Omental fat pad (tissue), 4 donors: ENCODE measurements at places on chromosomes 2 and 18. TPM values are rescaled to one million over a fixed set of nuclear protein-coding genes. Genes with fewer than 3 reads are reported as not detected.

DNA sequence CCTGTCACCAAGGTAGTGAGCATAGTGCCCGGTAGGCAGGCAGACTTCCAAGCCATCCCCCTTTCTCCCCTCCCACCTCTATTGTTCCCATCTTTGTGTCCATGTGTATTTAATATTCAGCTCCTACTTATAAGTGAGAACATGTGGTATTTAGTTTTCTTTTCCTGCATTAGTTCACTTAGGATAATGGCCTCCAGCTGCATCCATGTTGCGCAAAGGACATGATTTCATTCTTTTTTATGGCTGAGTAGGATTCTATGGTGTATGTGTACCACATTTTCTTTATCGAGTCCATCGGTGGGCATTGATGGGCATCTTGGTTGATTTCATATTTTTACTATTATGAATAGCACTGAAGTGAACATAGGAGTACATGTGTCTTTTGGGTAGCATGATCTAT, 35.3 kb downstream of the MMADHC start:
- DNase-seq, result no peak

- DNase-seq, result no peak
Measured at GRCh38 chr2:98911376-98912154, 24.5 kb downstream of the CRACDL start.

DNA sequence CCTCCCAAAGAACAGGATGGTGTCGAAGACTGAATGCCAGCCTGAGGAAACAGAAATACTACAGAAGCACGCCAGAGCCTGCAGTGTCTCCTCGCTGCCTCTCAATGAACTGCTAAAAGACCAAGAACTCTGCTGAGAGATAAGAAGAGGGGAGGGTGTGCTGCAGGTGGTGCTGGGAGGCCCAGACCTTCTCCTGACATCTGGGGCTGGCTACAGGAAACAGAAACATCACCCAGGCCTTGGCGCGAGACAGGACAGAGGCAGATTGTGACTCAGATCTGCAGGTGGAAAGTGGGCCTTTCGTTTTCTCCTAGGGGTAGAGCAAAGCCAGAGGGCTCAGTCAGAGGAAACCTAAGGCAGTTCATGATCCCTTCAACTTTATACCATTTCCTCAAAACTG, 250.3 kb upstream of the TCF4 start:
- DNase-seq, result no peak

- DNase-seq, result no peak
Measured at GRCh38 chr2:229202646-229203045, 68.4 kb downstream of the PID1 start.

DNA sequence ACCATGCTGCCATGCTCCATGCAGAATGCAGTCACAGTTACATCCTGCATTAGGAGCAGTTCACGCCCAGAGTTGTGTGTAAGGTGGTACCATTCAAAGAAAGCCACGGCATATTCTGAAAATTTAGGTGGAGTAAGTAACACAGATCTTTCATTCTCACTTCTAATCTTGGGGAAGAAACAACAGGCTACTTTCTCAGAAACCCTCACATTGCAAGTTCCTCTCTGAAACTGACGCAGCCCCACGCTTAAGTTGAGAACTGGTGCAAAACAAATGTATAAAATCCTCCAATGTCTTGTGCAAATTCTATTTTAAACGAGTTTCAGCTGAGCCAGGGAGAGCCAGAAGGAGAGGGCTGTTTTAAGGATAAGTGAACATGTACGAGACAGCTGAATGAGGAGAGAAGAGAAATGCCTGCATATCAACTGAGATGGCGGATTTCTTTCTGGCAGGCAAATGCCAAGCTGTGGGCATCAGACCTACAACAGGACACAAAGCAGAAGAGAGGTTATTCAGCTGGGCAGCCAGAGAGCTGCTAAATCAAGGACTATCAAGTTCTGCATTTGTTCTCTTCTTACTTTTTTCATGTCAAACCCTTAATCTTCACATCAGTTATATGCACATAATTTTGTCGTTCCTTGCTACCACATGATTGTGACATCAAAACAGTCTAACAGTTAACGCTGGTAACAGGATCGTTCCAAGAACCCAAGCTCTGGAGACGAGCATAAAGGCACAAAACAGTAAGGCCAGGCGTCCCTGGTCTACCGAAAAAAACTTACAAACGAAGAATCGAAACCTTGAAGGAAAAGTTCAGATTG, 6.4 kb downstream of the ARL4C start:
- DNase-seq, result no peak

DNA sequence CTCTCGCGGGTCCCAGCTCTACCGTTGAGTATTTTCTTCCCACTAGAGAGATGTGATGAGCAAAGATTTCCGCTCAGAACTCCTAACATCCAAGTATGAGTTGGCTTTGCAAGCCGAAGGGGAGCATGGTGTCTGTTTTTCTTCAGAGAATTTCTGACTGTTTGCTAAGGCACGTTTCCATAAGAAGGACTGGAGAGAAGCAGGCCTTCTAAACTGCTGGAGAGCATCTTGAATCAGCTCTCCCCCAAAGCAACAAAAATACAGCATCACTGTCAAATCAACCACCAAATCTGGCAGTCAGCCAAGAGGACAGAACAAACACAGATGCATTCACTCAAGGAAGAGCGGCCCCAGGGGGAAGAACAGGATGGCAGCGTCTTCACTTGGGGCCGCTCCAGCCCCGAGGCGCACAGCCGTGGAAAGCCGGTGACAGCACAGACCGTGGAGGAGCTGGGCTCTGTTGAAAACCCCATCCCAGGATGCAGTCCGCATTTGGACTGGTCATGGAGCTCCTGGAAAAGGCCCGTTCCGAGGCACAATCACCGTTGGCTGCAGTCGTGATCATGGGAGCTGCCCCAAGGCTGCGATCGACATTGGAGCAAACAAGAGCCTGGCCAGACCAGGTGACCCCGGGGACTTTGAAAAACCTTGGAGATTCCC, 101.4 kb downstream of the NFATC1 start:
- peak; percentile 18 for DNase-seq

DNA sequence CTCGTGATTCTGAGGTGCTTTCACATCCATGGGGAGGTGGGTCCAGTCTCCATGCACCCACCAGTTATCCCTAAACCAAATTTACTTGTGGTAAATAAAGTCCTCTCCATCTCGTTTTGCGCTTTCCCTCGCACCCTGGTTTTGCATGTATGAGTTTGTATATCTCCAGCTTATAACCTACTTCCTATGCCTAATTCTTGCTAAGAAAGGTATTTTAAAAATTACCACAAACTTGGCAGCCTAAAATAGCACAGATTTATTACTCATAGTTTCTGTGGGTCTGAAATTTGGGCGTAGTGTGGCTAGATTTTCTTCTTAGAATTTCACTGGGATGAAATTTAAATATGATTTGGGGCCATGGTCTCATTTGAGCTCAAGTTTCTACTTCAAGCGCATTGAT, 511.5 kb downstream of the NYAP2 start:
- DNase-seq, result no peak

DNA sequence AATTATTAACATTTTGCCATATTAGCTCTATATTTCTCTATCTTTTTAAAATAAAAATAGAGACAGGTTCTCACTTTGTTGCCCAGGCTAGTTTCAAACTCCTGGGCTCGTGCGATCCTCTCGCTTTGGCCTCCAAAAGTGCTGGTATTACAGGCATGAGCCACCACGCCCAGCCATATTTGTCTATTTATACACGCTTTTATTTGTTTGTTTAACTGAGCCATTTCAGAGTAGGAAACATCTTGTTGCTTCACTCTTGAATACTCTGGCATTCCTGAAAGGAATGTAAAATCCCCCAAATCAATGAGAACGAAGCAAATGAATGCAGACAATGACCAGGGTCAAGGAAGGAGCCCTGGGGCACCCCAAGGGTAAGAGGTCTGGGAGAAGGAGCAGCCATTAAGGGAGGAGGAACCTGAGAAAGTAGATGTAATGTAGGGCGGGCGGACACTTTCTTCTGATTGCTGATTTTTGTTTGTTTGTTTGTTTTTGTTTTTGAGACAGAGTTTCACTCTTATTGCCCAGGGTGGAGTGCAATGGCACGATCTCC, 31.7 kb upstream of the RAB1A start:
- DNase-seq, result no peak

DNA sequence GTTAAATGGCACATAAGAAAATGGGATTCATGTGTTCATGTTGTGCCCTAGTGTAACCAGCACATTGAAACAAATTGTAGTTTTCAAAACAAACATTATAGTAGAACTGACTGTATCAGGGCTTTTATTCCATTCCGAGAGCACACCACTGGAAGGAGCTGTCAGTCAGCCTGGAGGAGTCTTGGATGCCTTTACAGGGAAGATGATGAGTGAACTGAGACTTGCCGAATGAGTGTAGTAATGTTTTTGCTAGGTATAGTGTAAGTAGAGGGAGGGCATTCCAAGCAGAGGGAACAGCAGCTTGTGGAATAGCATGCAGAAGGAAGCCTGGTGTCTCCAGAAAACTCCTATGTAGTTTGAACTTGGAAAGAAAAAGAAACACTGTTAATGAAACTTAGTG, 183.5 kb downstream of the MCFD2 start:
- no peak for DNase-seq

CTAGE1 gene
- not detected for total RNA-seq
